ENCODE measurements at places on chromosomes 5 and 9.

- peak; percentile 12 for DNase-seq
These were observed 46.9 kb upstream of the UBAC1 start for GRCh38 chr9:136007934-136008692.

DNA sequence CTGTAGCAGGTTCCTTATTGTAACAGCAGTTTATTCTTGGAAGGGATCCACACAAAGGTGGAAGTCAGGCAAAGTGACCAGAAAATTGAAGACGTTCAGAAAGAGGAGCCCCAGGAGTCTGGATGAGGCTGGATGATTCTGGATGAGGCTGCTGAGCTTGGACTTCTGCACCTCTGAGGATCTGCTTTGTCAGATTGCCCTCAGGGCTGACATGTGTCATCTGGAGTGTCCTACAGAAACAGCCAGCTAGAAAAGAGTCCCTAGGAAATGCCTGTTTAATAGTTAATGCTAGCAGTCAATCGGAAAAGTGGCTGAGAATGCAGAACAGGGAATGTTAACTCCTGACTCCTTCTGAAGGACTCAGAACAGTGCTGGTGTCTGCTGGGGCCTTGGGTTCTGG lies 236.4 kb downstream of the LRRC70 start:
- no peak for DNase-seq

GRCh38 chr5:74127381-74128320 lies 501.7 kb downstream of the ARHGEF28 start:
- peak; percentile 14 for DNase-seq

DNA sequence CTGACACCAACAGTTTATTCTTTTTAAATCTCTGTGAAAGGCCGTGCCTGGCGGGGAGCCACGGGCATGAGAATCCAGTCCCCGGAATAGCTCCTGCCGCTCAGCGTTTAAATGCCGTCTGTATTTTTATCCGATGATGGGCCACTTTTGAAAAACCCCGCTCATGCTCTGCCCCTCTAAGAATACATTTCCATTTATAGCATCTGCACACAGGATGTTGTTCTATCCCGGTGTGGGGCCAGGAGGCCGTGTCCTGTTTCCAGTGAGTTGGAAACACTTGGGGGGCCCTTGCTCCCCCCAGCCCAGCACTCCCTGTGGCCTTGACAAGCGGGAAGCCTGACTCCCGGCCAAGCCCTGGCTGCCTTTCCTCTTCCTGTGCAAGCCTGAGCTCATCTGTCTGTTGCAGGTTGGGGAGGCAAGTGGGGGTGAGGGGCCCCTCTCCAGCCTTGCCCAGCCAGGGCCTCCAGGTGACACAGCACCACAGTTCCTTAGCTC lies 39.0 kb downstream of the ERGIC1 start:
- DNase-seq, result peak; percentile 45

DNA sequence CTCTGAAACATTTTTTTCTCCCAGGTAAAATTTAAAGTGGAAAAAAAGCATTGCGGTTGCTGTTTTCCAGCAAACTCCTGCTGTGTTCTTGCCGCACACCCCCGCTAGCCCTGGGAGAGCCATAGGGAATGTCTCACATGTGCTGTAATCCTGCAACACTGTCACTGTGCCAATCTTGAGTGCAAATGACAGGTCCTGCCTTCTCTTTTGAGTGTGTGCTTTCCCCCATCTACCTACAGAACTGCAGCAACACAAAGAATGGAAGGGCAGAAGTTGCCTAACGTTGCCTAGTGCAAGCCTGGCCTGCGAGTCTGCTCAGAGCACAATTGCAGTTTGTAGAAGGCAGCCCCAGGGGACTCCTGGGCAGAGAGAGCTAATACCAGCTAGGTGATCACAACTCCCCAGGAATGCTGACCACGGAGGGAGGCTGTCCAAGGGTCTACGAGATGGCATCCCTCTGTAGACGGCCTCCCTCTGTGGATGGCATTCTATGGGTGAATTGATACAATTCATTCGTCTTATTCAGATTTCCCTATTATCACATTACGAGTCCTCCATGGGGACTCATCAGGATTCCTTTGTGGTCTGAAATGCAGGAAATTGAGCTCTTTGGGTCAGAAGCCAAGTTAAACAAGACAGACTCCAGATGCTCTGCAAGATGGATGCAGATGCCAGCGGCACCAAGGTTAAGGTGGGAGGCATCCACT lies 172.6 kb upstream of the S1PR3 start:
- DNase-seq, result peak; percentile 81

GRCh38 chr5:126031989-126032716 lies 391.1 kb upstream of the GRAMD2B start:
- DNase-seq, result peak; percentile 2

GRCh38 chr9:109036744-109037680 lies 23.7 kb upstream of the CTNNAL1 start:
- DNase-seq, result no peak

DNA sequence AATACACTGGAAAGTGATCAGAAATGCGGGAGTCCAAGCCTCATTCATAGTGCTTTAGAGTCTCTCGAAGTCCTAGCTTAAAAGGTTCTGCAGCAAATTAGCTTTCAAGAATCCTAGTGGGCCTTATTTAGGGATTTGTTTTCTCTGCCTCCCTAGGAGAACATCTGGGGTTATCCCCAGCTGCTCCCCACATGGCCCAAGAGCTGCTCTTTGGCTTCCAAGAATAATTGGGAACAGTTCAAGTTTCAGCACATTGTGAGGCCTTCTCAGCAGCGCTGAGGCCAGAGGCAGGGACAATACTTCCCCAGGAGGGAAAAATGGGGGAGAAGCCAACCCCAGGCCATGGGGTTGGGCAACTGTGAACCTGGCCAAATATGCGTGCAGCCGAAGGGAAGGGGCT lies 108.7 kb downstream of the LIFR start:
- DNase-seq, result peak; percentile 88

DNA sequence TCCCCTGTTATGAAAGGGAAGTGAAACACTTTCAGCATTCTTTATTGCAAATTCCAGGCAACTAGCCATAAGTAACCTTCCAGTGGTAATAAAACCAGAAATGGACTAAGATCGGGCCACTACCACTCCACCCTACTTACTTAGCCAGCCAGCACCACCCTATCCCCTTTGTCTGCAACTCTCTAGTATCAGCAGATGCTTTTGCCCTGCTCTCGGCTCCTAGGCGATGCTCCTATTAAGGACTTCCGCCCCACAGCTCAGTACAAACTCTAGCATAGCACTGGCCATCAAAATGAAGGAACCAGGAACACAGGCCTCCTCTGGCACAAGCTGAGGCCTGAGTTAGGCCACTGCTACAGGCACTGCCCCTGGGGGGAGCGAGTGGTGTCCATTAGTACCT lies 81.2 kb downstream of the GLDC start:
- peak; percentile 59 for DNase-seq

- DNase-seq, result no peak
These were observed 29.1 kb upstream of the IRX4 start for GRCh38 chr5:1911773-1912235.

DNA sequence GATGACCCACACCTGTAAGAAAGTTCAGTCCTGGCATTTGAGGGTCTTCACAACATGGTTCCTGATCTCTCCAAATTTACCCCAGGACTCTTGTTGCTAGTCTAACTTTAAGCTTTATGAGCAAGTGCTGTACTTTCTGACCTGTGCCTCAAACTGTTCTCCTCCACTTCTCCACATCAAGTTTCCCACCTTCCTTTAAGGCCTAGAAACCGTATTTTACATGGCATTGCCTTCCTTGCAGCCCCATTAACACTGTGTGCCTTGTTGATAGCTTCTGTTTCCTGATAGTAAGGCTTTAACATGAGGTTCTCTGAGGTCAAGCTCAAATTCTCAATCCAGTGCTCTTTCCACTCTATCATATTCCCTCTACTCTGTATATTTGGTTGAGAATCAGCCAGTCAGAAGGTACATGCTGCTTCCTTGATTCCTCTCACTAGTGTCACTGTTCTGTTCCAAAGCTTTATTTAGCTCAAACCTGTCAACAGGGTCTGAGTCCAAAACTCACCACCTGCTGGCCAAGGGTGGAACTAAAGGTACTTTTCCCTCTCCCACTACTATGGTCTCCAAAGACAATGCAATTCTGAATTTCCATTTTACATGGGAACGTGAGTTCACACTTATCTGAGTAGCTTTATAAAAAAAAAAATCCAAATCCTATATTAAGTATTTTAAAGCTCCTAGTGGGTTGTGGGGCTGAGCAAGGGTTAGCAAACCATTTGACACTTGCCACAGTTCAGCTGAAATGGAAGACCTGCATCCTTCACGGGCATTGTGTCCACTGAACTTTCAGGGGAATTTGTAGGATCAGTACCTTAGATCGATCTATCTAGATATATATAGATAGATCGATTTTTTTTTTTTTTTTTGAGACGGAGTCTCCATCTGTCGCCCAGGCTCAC lies 21.1 kb downstream of the VCP start:
- DNase-seq, result peak; percentile 30

Data from AG10803 (cell line).